ENCODE measurements at places on chromosomes 3 and 15. TPM values are rescaled to one million over a fixed set of nuclear protein-coding genes. Genes with fewer than 3 reads are reported as not detected.

The CPN2 gene
- total RNA-seq, result not detected

The CLRN1 gene
- total RNA-seq, result not detected

GRCh38 chr3:191005790-191006189 lies 143.3 kb upstream of the GMNC start:
- H3K36me3 ChIP-seq, result no peaks in the 10 kb centered on the region
- H3K27me3 ChIP-seq, result no peaks in the 10 kb centered on the region
- H3K4me1 ChIP-seq, result no peaks in the 10 kb centered on the region
- no peak overlapping the region for H3K4me3 ChIP-seq
- DNase-seq, result no peak

GRCh38 chr3:9749645-9750555 lies at the start of gene OGG1:
OGG1 (plus strand) TSS chr3:9749952; CDS start chr3:9750287, 335 bp downstream.
- H3K4me3 ChIP-seq, result peak within 1 kb of the TSS; percentile 87
- H3K27ac ChIP-seq, result peak within 1 kb of the TSS; percentile 91
- no peaks in the 10 kb centered on the region for H3K27me3 ChIP-seq

DNA sequence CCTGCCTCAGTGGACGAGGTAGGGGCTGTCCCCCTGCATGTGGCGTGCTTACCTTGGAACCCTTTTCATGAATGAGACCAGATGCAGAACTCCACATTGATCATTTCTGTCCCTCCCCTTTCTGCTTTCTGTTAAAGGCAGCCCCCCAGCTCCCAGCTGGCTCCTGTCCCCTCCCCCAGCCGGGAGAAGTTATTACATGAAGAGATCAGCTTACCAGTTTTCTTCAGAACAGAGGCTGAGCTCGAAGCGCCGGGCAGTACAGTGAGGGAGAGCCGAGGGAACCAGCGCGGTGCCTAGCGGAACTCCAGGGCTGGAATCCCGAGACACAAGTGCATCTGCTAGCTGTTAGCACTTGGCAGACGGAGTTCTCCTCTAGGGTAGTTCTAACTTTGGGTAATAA lies 263.3 kb upstream of the NR2E3 start:
- peaks cover 4% of the 10 kb centered on the region for H3K27me3 ChIP-seq
- no peak overlapping the region for H3K27ac ChIP-seq
- no peak for DNase-seq
- H3K4me1 ChIP-seq, result no peaks in the 10 kb centered on the region
- no peak overlapping the region for H3K4me3 ChIP-seq

GRCh38 chr3:168061332-168061996 lies 34.3 kb downstream of the GOLIM4 start:
- no peaks in the 10 kb centered on the region for H3K36me3 ChIP-seq
- H3K27me3 ChIP-seq, result peaks cover 5% of the 10 kb centered on the region

The TM4SF4 gene
- not detected for total RNA-seq

The GOLGA8J gene
- total RNA-seq, result not detected

All from activated CD4-positive, alpha-beta T cell treated with anti-CD3 and anti-CD28 coated beads for 36 hours (primary cell).